GOT3 (cell line): ENCODE measurements at places on chromosomes 1 and 21.

DNA sequence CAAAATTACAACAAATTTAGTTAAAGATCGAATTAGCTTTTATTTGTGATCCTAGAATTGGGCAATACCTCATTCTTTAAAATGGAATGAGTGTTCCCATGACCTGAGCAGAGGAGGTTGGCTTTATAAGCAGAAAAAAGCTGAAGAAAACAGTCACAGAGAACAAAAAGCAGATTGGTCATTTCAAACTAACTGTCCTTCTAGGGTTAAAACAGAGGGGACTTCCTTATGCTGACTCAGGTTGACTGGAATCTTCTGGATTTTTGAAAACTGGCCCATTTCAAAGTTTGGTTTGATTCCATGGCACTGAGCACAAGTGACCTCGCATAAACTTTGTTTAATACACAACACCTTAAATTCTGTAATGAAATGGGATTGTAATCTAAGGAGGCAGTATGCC, 17.6 kb downstream of the NFASC start:
- DNase-seq: no peak

GRCh38 chr1:20742671-20743070, 10.2 kb upstream of the SH2D5 start:
- DNase-seq: no peak

DNA sequence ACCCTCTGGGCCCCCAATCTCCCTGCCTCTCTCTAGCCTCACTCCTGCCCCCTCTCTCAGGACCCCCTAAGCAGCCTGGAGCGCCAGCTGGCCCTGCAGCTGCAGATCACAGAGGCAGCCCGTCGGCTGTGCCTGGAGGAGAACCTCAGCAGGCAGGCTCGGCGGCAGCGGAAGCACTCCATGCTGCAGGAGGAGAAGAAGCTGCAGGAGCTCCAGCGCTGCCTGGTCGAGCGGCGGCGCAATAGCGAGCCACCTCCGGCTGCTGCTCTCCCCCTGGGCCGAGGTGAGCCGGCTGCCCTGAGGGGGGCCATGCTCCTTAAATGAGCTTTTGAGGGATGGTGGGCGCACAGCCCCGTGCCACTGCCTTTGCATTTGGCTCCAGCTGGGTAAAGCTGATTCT, 6.2 kb downstream of the INAVA start:
- DNase-seq: no peak

- no peak for DNase-seq
Observed at GRCh38 chr1:203934027-203934426, 72.6 kb downstream of the SNRPE start.

- no peak for DNase-seq
Observed at GRCh38 chr1:188249811-188250210, 1421.1 kb downstream of the PLA2G4A start.

DNA sequence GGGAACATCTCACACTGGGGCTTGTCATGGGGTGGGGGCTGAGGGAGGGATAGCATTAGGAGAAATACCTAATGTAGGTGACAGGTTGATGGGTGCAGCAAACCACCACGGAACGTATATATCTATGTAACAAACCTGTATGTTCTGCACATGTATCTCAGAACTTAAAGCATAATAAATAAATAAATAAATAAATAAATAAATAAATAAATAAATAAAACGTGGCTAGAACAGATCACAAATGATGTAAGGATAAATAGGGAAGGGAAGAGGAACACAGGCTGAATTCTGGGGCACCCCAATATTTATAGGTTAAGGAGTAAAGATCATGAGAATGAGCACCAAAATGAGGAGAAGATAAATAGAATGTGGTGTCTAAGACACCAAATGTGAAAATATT, 592.2 kb downstream of the AMY1C start:
- no peak for DNase-seq

- no peak for DNase-seq
Observed at GRCh38 chr1:10591010-10591409, 116.3 kb downstream of the PEX14 start.

DNA sequence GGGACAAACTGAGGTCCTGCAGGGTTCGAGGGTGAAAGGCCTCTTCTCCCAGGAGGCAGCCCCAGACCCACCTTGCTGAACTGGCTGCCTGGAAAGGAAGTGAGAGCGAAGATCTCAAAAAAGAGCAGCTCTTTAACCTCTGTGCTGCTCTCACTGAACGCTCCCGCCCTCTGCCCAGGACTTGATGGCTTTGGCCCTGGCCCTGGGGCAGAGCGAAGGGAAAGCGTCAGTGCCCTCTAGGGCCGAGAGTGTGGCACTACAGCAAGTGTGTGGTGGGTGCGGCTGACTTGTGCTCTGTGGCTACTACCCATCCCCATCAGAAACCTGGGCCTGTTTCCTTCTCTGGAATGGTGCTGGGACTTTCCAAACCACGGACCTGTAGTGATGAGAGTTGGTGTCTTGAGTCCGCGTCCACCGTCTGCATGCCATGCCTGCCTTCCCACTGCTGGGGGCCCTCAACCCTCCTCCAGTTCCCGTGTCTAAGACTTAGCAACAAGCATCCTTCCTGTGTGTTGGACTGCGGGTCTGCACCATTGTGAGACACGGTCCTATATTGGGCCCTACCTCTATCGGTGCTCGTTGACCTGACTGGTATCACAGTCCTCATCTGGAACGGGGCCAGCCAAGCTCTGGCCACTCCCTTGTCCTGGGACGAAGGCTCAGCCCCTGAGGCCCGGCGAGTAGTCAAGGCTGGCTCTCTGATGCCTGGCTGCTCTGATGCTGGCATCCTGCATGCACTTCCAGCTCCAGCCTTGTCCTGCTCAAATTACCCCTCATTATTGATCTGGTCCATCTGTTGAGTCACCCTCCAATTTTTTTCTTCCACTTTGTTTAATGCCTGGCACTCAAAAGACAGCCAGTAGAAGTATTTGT, 180.3 kb downstream of the DISC1 start:
- DNase-seq: no peak

- DNase-seq: peak; percentile 80
Observed at GRCh38 chr1:244104309-244105060, 53.4 kb downstream of the ZBTB18 start.

GRCh38 chr1:90831910-90832309, 114.8 kb upstream of the BARHL2 start:
- DNase-seq: no peak

GRCh38 chr1:184626076-184627006, 128.3 kb downstream of the EDEM3 start:
- no peak for DNase-seq

GRCh38 chr1:177172866-177173265, 2.1 kb downstream of the BRINP2 start:
- no peak for DNase-seq

DNA sequence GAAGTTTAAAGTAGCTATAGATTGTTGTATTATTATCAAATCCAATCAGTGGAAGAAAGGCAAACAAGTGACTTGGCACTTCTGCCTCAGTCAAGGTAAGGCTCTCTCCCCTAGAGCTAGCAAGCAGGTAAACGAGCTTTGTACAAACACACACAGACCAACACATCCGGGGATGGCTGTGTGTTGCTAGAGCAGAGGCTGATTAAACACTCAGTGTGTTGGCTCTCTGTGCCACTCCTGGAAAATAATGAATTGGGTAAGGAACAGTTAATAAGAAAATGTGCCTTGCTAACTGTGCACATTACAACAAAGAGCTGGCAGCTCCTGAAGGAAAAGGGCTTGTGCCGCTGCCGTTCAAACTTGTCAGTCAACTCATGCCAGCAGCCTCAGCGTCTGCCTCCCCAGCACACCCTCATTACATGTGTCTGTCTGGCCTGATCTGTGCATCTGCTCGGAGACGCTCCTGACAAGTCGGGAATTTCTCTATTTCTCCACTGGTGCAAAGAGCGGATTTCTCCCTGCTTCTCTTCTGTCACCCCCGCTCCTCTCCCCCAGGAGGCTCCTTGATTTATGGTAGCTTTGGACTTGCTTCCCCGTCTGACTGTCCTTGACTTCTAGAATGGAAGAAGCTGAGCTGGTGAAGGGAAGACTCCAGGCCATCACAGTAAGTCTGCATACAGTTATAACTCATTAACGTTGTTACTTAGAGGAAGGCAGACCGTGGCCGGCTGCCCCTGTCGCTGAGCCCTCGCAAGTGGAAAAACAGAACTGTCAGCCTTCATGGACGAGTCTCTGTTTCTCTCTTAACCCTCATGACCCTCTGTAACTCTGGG, at the start of gene PALMD:
TSS of gene PALMD (plus strand) at position 415 of the 833 bp plus-strand sequence. CDS start at position 620, 205 bp downstream.
- DNase-seq: no peak

DNA sequence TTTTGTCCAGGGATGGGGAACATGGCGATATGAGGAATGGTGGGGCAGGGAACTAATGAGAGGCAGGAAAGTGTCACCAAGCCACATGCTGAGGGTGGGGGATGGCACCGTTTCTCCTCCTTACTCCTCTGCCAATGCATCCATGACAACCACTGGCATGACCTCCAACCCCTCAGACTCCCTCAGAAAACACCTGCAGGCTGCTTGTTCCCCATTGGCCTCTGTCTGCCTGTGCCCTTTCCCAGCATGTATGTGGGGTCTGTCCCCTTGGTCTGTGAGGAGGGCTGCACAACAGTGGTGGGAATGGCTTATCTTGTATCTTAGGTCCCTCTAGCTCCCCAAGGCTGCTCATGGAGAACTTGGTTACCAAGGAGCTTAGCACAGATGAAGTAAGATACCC, 137.2 kb upstream of the NGF start:
- DNase-seq: no peak

- DNase-seq: no peak
Observed at GRCh38 chr1:151728151-151729054, 7.1 kb downstream of the RIIAD1 start.

GRCh38 chr1:87993051-87993450, 664.4 kb downstream of the LMO4 start:
- DNase-seq: no peak

DNA sequence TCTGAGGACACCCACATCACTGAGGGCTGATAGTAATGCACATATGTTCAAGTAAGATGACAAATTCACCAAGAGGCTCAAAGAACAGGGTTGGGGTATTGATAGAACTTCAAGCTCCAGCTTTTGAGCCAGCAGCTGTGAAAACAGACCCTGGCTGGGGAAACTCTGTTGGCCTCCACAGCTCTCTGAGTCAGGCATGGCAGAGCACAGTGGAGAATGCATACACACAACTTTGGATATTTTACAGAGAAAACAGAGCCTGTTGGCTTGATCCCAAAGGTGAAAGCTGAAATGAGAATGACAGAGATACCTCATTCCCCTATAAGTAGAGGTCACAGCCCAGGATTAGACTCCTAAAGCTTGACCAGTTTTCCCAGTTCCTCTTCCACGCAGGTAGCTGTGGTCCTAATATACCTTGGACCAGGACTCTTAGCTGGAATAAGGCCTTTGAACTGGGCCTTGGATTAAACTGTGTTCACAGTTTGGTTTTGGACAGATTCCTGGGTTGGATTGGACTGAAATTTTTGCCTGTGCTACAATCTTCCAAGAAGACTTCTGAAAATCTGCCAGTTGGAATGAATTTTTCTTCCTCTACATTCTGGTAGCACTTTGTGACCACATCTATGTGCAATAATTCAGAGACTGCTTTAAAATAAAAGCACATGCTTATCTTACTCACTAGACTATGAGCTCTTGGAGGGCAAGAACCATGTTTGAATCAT, 101.6 kb upstream of the HMGB4 start:
- DNase-seq: no peak

DNA sequence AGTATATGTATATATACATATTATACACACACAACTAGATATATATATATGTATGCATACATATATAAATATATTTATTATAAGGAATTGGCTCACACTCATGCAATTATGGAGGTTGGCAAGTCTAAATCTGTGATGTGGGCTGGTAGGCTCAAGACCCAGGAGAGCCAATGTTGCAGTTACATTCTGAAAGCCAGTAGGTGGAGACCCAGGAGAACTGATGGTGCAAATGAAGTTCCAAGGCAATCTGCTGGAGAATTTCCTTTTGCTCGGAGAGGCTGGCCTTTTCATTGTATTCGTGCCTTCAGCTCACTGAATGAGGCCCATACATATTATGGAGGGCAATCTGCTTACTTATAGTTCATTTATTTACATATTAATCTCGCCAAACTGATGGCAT, 9.4 kb downstream of the IVL start:
- DNase-seq: no peak

- DNase-seq: no peak
Observed at GRCh38 chr1:67827688-67828087, 5.6 kb downstream of the GNG12 start.

GRCh38 chr1:46401964-46402626, 8.0 kb downstream of the FAAH start:
- DNase-seq: no peak

- no peak for DNase-seq
Observed at GRCh38 chr1:212721388-212722247, 22.0 kb upstream of the BATF3 start.

DNA sequence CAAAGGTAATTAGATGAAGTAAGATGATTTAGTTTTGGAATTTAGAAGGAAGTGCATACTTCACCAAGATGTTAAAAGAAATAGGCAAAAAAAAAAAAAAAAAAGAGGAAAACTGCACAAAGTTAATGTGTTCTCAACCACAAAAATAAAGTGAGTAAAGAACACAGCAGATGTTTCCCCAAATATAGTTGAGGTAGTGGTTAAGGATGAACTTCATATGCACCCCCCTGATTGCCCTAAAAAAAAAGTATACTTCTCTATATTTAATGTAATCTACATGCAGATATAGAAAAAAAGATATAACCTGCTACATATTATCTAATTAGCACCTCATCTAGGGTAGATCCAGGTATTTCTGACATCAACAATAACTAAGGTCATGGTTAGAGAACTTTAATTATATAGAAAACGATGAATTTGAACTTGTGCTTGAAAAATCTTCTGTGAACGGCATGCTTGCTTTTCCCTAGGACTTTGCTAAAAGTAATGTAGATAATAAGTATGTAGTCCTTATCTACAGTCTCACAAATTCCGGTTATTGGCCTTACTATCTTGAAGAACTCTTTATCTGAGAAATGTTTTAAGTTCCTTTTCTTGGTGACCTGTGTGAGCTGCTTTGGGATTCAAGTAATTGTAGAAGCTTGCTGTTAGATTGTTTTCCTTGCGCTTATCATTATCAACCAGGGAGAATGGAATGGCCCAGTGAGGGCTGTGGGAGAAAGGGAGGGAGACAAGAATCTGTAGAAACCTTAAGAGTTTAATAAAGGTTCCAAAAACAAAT, 70.1 kb upstream of the LRRC7 start:
- DNase-seq: no peak

DNA sequence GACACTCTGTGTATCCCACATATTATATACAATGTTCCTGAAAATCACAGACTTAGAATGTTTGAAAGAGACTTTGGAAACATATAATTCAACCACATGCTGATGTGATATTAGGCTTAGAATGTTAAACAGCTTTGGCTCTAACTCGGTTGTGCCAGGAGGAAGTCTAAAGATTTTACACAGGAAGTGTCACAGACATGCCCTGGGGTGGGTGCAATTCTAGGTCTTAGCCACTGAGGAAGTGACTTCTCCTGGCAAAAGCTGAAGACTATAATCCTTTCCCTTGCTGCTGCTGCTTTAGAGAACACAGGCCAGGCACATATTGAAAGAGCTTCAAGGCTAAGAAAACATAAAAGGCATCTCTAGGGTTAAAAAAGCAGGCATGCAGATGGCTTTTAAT, 51.0 kb downstream of the RPL5 start:
- DNase-seq: no peak

- no peak for DNase-seq
Observed at GRCh38 chr1:113388621-113389358, 1.5 kb upstream of the MAGI3 start.

- no peak for DNase-seq
Observed at GRCh38 chr1:194309697-194310096, 1123.3 kb upstream of the B3GALT2 start.

- DNase-seq: no peak
Observed at GRCh38 chr1:93597709-93598108, 83.9 kb downstream of the BCAR3 start.

GRCh38 chr1:185442050-185442449, 125.0 kb upstream of the IVNS1ABP start:
- no peak for DNase-seq
